ENCODE measurements at places on chromosomes 5 and 9. TPM values are rescaled to one million over a fixed set of nuclear protein-coding genes. Genes with fewer than 3 reads are reported as not detected.

GRCh38 chr9:127351182-127352166 lies 45.5 kb upstream of the SLC2A8 start:
- no peaks in the 10 kb centered on the region for H3K36me3 ChIP-seq
- DNase-seq = no peak
- peaks cover 5% of the 10 kb centered on the region for H3K27me3 ChIP-seq
- H3K4me3 ChIP-seq = no peak overlapping the region
- H3K27ac ChIP-seq = no peak overlapping the region

- no peak for DNase-seq
- no peak overlapping the region for H3K4me3 ChIP-seq
- no peaks in the 10 kb centered on the region for H3K4me1 ChIP-seq
- H3K36me3 ChIP-seq = no peaks in the 10 kb centered on the region
Measured at GRCh38 chr5:159212657-159213462, 3.5 kb upstream of the RNF145 start.

ANKH gene
- 47.6 TPM for total RNA-seq

TRAF1 gene
- 0.38 TPM for total RNA-seq

PCDHGA12 gene
- 10.9 TPM for total RNA-seq

DNA sequence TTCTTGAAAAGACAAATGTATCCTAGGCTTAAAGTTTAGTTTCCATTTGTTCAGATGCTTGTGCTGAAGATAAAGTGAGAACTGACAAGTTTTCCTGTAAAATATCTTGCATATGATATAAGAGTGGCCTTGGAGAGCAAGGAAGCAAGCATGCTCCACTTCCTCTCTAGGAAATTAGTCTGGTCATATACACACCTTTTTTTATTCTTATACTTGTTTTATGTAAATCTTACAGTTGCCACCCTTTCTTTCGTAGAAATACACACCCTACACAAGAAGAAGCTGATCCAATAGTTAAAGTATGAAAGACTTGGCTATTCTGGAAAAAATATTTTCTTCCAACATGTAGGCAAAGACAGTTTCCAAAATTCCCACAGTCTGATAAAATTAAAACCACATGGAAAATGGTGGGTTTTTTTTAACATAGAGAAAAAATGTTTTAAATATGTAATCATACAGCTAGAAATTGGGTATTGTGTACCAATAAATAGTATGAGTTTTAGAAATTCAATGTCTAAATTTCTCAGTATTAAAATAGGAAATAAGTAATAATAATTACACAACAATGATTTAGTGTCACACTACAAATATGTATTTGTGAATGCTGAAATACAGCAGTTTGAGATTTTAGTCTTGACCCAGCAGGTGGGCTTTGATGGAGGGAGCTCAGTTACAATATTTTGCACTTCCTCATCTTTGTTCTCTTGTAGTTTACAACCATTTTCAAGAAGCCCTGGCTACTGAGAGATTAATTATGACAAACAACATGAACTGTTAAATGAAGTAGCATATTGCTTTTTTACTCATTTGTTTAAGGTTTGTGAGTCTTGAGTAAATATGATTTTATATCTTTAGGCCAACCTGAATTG lies 185.7 kb upstream of the GNA14 start:
- H3K4me1 ChIP-seq = peaks cover 16% of the 10 kb centered on the region
- no peak overlapping the region for H3K4me3 ChIP-seq
- DNase-seq = peak; percentile 40
- H3K27me3 ChIP-seq = no peaks in the 10 kb centered on the region
- H3K36me3 ChIP-seq = no peaks in the 10 kb centered on the region
- 0 out of 2 replicates have a peak overlapping the region, but pooled peaks have one; percentile 5 for H3K27ac ChIP-seq

DNA sequence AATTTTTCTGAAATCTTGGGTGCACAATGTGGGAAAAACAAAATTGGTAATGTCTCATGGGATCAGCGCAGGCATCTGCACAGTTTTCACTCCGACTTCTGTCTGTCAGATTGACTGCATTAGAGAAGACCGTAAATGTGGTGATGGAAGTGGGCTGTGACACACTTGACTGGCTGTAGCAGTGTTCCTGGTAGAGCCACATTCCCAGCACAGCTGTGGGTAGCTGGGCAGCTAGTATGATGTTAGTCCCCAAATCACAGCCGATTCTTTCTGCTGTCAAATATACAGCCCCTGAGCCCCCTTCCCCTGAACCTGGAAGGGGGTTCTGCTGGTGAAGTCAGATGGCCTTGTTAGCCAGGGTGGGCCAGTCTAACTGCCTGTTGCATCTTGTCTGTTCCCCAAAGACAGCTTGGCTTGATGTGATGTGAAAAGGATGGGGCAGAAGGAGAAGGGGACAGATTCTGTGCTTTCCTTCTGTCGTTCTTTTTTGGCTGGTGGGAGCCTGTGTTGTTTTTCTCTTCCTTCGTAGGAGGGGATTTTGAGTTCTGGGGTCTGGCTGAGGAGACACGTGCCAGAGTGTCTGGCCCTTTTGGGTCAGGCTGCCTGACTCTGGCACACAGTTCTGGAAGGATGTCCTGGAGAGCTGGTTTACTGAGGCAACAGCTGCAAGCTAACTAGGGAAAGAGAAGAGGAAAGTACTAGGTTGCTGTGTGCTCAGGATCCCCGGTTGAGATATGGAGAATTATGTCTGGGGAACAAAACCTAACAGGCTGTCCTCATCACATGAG lies 66.4 kb upstream of the SPRY4 start:
- H3K27me3 ChIP-seq = no peaks in the 10 kb centered on the region
- no peaks in the 10 kb centered on the region for H3K36me3 ChIP-seq
- H3K4me1 ChIP-seq = peaks cover 4% of the 10 kb centered on the region
- no peak overlapping the region for H3K4me3 ChIP-seq
- no peak overlapping the region for H3K27ac ChIP-seq

- no peaks in the 10 kb centered on the region for H3K36me3 ChIP-seq
- H3K4me1 ChIP-seq = no peaks in the 10 kb centered on the region
- DNase-seq = no peak
- H3K27me3 ChIP-seq = no peaks in the 10 kb centered on the region
Measured at GRCh38 chr9:31790720-31791119, 593.7 kb upstream of the ACO1 start.

CTXN3 gene
- total RNA-seq = not detected

DMRT2 gene
- total RNA-seq = not detected

- H3K4me1 ChIP-seq = peaks cover 25% of the 10 kb centered on the region
- H3K36me3 ChIP-seq = 0 out of 2 replicates have a peak, but pooled peaks cover 10% of the 10 kb centered on the region
- H3K27ac ChIP-seq = peak overlapping the region; percentile 74
Measured at GRCh38 chr9:86354818-86355309, 654 bp upstream of the TUT7 start.

- no peaks in the 10 kb centered on the region for H3K36me3 ChIP-seq
- no peak for DNase-seq
- H3K4me1 ChIP-seq = no peaks in the 10 kb centered on the region
- peaks cover 12% of the 10 kb centered on the region for H3K27me3 ChIP-seq
- H3K27ac ChIP-seq = no peak overlapping the region
Measured at GRCh38 chr9:89497257-89497963, 503 bp downstream of the SEMA4D start.

- no peak overlapping the region for H3K27ac ChIP-seq
- H3K4me1 ChIP-seq = peaks cover 9% of the 10 kb centered on the region
- DNase-seq = no peak
- H3K27me3 ChIP-seq = no peaks in the 10 kb centered on the region
Measured at GRCh38 chr5:123214193-123214592, 125.2 kb downstream of the PRDM6 start.

DNA sequence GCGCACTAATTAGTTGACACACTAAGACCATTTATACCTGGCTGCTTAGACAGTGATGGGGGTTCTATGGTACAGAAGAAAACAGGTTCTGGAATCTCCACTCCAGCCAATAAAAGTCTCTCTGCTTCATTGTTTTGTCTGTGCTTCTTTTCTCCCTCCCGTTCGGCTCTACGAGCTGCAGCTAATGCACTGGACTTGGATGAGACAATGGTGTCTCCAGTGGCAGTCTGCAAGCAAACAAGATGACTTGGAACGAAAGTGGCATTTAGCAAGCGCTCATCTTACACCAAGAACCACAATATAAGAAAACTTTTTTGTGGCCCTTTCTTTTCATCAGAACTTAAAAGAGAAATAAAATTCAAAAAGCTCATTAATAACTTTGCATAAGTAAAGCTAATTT lies 30.2 kb downstream of the GFM2 start:
- no peaks in the 10 kb centered on the region for H3K27me3 ChIP-seq
- H3K4me3 ChIP-seq = no peak overlapping the region
- no peaks in the 10 kb centered on the region for H3K4me1 ChIP-seq
- H3K36me3 ChIP-seq = peaks cover 53% of the 10 kb centered on the region
- no peak overlapping the region for H3K27ac ChIP-seq
- no peak for DNase-seq

GRCh38 chr5:68644971-68645370 lies 429.4 kb downstream of the PIK3R1 start:
- H3K27ac ChIP-seq = no peak overlapping the region
- no peak overlapping the region for H3K4me3 ChIP-seq
- DNase-seq = no peak
- no peaks in the 10 kb centered on the region for H3K36me3 ChIP-seq

GRCh38 chr9:70578720-70579119 lies 164.3 kb upstream of the KLF9 start:
- H3K4me1 ChIP-seq = peaks cover 21% of the 10 kb centered on the region
- no peaks in the 10 kb centered on the region for H3K27me3 ChIP-seq
- no peaks in the 10 kb centered on the region for H3K36me3 ChIP-seq
- DNase-seq = no peak
- no peak overlapping the region for H3K27ac ChIP-seq

FAM81B gene
- total RNA-seq = not detected

LYSMD3 gene
- total RNA-seq = 20.1 TPM

DNA sequence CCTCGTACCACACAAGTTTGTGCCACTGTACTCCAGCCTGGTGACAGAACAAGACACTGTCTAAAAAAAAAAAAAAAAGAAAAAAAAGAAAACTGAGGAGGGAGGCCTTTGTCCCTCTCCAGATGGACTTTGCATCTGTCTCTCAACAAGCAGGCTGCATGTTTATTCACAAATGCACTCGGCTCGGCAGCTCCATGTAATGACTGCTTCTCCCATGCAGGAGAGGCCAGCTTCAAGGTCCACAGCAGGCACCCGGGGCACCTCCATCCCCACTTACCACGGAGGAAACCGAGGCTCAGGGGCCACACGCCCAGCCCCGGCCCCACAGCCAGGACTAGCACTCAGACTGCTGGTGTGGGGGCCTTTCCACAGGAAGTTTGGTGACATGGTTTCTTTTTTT lies 13.1 kb upstream of the NCS1 start:
- H3K27ac ChIP-seq = no peak overlapping the region
- no peaks in the 10 kb centered on the region for H3K4me1 ChIP-seq
- no peaks in the 10 kb centered on the region for H3K27me3 ChIP-seq

DNA sequence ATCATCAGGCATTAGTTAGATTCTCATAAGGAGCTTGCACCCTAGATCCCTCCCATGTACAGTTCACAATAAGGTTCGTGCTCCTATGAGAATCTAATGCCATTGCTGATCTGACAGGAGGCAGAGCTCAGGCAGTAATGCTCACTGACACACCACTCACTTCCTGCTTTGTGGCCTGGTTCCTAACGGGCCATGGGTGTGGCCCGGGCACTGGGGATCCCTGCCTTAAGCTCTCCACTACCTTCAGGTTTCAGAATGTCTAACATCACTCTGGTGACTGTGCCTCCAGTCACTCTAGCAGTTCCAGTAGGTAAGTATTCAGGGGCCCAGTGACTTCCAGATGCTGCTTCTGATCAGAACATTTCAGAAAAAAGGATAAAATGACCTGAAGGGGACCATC lies 152.4 kb downstream of the LRRC70 start:
- no peaks in the 10 kb centered on the region for H3K27me3 ChIP-seq
- H3K4me3 ChIP-seq = no peak overlapping the region
- no peaks in the 10 kb centered on the region for H3K36me3 ChIP-seq
- no peak overlapping the region for H3K27ac ChIP-seq
- DNase-seq = no peak

DNA sequence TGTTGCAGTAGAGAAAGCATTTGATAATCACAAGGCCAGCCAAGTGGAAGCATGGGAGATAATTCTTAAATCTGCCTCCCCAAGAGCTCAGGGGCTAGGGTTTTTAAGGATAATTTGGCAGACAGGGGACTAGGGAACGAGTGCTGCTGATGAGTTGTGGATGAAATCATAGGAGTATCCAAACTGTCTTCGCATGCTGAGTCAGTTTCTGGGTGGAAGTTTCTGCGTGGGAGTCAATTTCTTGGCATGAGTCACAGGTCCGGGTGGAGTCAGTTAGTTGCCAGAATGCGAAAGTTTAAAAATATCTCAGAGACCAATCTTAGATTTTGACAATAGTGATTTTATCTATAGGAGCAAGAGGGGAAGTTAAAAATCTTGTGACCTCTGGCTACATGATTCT lies 112.6 kb downstream of the TMC1 start:
- no peaks in the 10 kb centered on the region for H3K27me3 ChIP-seq
- peak; percentile 91 for DNase-seq
- no peak overlapping the region for H3K4me3 ChIP-seq
- no peaks in the 10 kb centered on the region for H3K36me3 ChIP-seq

GRCh38 chr5:73266925-73267765 lies 94.2 kb downstream of the TMEM174 start:
- H3K36me3 ChIP-seq = no peaks in the 10 kb centered on the region
- DNase-seq = peak; percentile 71
- peak overlapping the region; percentile 54 for H3K4me3 ChIP-seq
- H3K27ac ChIP-seq = peak overlapping the region; percentile 77
- no peaks in the 10 kb centered on the region for H3K27me3 ChIP-seq

DNA sequence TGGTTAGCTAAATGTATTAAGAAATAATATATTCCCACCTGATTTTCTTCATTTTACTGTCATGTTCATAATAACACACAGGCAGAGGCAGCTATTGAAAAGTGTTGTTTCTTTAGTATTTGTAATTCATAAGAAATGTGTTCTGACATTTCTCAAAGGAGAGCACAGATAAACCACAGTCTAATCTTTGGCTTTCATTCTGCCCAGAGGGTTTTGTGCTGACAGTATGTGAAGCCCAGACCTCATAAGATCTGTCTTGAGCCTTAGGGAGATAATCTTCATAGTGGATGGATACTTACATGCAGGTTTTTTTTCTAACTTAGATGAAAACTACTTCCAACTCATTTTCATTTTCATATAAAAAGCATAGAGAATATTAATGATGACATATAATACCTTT lies 206.1 kb downstream of the CHSY3 start:
- H3K27ac ChIP-seq = no peak overlapping the region
- H3K4me1 ChIP-seq = peaks cover 4% of the 10 kb centered on the region
- DNase-seq = no peak
- no peak overlapping the region for H3K4me3 ChIP-seq
- no peaks in the 10 kb centered on the region for H3K27me3 ChIP-seq

GRCh38 chr5:94463739-94464138 lies 154.7 kb downstream of the KIAA0825 start:
- peak overlapping the region; percentile 48 for H3K27ac ChIP-seq
- H3K36me3 ChIP-seq = no peaks in the 10 kb centered on the region
- DNase-seq = peak; percentile 82
- H3K27me3 ChIP-seq = no peaks in the 10 kb centered on the region
- peak overlapping the region; percentile 30 for H3K4me3 ChIP-seq

GRCh38 chr5:98791001-98791519 lies 17.6 kb downstream of the RGMB start:
- peak; percentile 39 for DNase-seq
- H3K4me1 ChIP-seq = peaks cover 83% of the 10 kb centered on the region
- peak overlapping the region; percentile 33 for H3K4me3 ChIP-seq

- no peak overlapping the region for H3K4me3 ChIP-seq
- H3K27me3 ChIP-seq = no peaks in the 10 kb centered on the region
- H3K4me1 ChIP-seq = peaks cover 24% of the 10 kb centered on the region
- peak; percentile 82 for DNase-seq
- H3K27ac ChIP-seq = peak overlapping the region; percentile 40
Measured at GRCh38 chr5:144183254-144183889, 12.7 kb downstream of the KCTD16 start.

- peak; percentile 40 for DNase-seq
- H3K36me3 ChIP-seq = no peaks in the 10 kb centered on the region
- no peaks in the 10 kb centered on the region for H3K4me1 ChIP-seq
- H3K27ac ChIP-seq = no peak overlapping the region
- no peak overlapping the region for H3K4me3 ChIP-seq
- H3K27me3 ChIP-seq = peaks cover 8% of the 10 kb centered on the region
Measured at GRCh38 chr5:171367424-171368370, 20.0 kb upstream of the NPM1 start.

URM1 gene
- 59.2 TPM for total RNA-seq

PCA3 gene
- total RNA-seq = not detected

Data from GM23248 (cell line).